Breast epithelium (tissue), 4 donors: ENCODE measurements at places on chromosomes 16 and 17. TPM values are rescaled to one million over a fixed set of nuclear protein-coding genes. Genes with fewer than 3 reads are reported as not detected.

Gene KRT25
- total RNA-seq: not detected

Gene FOXL1
- total RNA-seq: 0.16 TPM

Gene TBX4
- 0.80 TPM for total RNA-seq

- no peaks in the 10 kb centered on the region for H3K36me3 ChIP-seq
- no peaks in the 10 kb centered on the region for H3K27me3 ChIP-seq
- DNase-seq: peak; percentile 48
- H3K4me1 ChIP-seq: peaks cover 8% of the 10 kb centered on the region
Observed at GRCh38 chr17:40518401-40519088, 17.1 kb upstream of the TNS4 start.

DNA sequence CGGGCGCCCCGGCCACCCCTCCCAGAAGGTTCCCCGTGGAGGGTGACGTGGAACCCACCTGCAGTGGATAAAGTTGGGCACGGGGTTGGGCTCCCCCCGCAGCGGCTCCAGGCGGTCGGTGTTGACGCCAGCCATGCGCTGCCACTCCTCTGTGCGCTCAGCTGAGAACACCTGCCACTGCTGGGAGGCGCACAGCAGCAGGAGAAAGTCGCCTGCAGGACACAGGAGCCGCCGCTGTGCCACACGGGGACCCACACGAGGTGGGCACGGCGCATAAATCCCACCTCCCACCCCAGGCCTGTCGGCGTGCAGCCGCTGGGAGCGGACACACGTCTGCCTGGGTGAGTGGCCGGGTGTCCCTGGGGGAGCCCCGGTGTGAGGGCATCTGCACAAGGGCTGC lies 20.7 kb downstream of the CTU2 start:
- H3K4me1 ChIP-seq: no peaks in the 10 kb centered on the region
- H3K27ac ChIP-seq: no peak overlapping the region
- H3K4me3 ChIP-seq: no peak overlapping the region
- DNase-seq: no peak
- H3K36me3 ChIP-seq: no peaks in the 10 kb centered on the region

DNA sequence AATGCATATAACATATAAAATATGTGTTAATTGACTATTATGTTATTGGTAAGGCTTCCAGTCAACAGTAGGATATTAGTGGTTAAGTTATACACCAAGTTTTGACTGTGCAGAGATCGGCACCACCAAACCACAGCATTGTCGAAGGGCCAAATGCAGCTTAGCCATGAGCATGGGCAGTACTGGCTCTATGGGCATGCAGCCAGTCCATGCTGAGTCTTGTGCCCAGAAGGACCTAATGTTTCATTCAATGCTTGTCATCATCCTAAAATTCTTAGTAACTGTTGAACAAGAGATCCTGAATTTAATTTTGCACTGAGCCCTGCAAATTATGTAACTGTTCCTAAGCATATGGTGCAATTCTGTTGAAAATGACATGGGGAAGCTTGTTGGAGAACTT lies 233.4 kb upstream of the HS3ST3A1 start:
- H3K27me3 ChIP-seq: no peaks in the 10 kb centered on the region
- no peak overlapping the region for H3K4me3 ChIP-seq
- no peaks in the 10 kb centered on the region for H3K36me3 ChIP-seq
- no peak for DNase-seq

DNA sequence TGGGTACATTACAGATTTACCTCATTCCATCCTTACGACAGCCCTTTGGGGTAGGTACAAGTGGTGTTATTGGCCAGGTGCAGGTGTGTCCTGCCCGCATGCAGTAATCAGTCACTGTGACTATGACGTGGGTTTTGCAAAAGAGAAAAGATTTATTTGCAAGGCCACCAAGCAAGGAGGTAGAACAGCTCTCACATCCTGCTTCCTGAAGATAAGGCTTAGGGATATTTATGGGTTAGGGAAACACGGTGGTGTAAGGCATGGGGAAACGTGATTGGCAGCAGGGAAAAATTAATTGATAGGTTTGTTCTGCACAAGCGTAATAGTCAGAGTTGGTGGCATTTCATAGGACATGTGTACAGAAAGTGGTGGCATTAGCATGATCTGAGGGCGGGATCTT lies 214.8 kb downstream of the PARN start:
- no peak overlapping the region for H3K4me3 ChIP-seq
- H3K27me3 ChIP-seq: no peaks in the 10 kb centered on the region
- no peaks in the 10 kb centered on the region for H3K4me1 ChIP-seq
- H3K36me3 ChIP-seq: no peaks in the 10 kb centered on the region

GRCh38 chr16:72210072-72210471 lies 38.1 kb upstream of the PMFBP1 start:
- H3K27ac ChIP-seq: no peak overlapping the region
- no peaks in the 10 kb centered on the region for H3K4me1 ChIP-seq
- no peak overlapping the region for H3K4me3 ChIP-seq
- H3K27me3 ChIP-seq: no peaks in the 10 kb centered on the region
- H3K36me3 ChIP-seq: no peaks in the 10 kb centered on the region
- no peak for DNase-seq

GRCh38 chr16:5971924-5972323 lies 874.3 kb upstream of the EEF2KMT start:
- H3K4me3 ChIP-seq: no peak overlapping the region
- DNase-seq: no peak
- no peak overlapping the region for H3K27ac ChIP-seq
- H3K36me3 ChIP-seq: no peaks in the 10 kb centered on the region
- H3K4me1 ChIP-seq: no peaks in the 10 kb centered on the region

DNA sequence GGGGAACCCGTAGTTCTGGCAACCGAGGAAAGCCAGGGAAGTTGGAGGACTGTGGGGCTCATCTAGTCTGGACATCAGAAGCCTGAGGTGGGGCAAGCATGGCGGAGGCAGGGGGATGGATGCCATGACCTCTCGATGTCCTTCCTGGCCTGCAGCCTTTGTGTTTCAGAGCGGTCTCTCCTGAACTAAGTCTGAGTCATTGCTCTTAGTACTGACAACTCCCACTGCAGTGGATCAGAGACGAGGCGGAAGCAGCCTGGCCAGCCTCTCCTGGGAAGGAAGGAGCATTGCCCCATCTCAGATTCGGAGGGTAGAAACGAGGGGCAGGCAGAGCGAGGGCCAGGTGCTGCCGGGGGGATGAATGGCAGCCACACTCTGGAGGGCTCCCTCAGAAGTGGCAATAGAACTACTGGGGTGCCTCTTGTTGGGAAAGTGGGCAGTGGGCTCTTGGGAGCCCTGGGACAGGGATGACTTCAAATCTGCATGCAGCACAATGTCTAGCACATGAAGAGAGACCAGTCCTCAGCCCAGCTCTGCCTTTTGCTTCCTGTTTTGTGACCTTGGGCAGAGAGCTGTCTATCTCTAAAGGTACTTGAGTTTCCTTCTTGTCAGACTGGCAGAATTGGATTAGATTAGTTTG lies 3.6 kb upstream of the STAC2 start:
- peak overlapping the region; percentile 71 for H3K27ac ChIP-seq
- no peaks in the 10 kb centered on the region for H3K36me3 ChIP-seq
- peaks cover 7% of the 10 kb centered on the region for H3K27me3 ChIP-seq
- H3K4me3 ChIP-seq: peak overlapping the region; percentile 15
- peaks cover 12% of the 10 kb centered on the region for H3K4me1 ChIP-seq

GRCh38 chr17:22600644-22601298 lies 908.4 kb downstream of the KCNJ18 start:
- H3K27ac ChIP-seq: no peak overlapping the region
- no peaks in the 10 kb centered on the region for H3K4me1 ChIP-seq
- no peak overlapping the region for H3K4me3 ChIP-seq
- no peak for DNase-seq
- no peaks in the 10 kb centered on the region for H3K27me3 ChIP-seq

- H3K4me1 ChIP-seq: peaks cover 9% of the 10 kb centered on the region
- no peak for DNase-seq
- no peaks in the 10 kb centered on the region for H3K27me3 ChIP-seq
- H3K4me3 ChIP-seq: no peak overlapping the region
Observed at GRCh38 chr17:77491921-77492445, 351.2 kb downstream of the SEC14L1 start.

- H3K36me3 ChIP-seq: no peaks in the 10 kb centered on the region
- H3K27me3 ChIP-seq: peaks cover 10% of the 10 kb centered on the region
- peak within 1 kb of the TSS; percentile 73 for H3K4me3 ChIP-seq
- DNase-seq: peak; percentile 55
- peak within 1 kb of the TSS; percentile 73 for H3K27ac ChIP-seq
Observed at GRCh38 chr16:29899516-29900101, at the start of gene SEZ6L2. Gene SEZ6L2 (minus strand): TSS chr16:29899550. CDS start chr16:29899019, 531 bp downstream.

- H3K36me3 ChIP-seq: no peaks in the 10 kb centered on the region
- H3K27me3 ChIP-seq: no peaks in the 10 kb centered on the region
- peak overlapping the region; percentile 87 for H3K4me3 ChIP-seq
- DNase-seq: no peak
Observed at GRCh38 chr17:10698096-10698818, 863 bp downstream of the ADPRM start.

DNA sequence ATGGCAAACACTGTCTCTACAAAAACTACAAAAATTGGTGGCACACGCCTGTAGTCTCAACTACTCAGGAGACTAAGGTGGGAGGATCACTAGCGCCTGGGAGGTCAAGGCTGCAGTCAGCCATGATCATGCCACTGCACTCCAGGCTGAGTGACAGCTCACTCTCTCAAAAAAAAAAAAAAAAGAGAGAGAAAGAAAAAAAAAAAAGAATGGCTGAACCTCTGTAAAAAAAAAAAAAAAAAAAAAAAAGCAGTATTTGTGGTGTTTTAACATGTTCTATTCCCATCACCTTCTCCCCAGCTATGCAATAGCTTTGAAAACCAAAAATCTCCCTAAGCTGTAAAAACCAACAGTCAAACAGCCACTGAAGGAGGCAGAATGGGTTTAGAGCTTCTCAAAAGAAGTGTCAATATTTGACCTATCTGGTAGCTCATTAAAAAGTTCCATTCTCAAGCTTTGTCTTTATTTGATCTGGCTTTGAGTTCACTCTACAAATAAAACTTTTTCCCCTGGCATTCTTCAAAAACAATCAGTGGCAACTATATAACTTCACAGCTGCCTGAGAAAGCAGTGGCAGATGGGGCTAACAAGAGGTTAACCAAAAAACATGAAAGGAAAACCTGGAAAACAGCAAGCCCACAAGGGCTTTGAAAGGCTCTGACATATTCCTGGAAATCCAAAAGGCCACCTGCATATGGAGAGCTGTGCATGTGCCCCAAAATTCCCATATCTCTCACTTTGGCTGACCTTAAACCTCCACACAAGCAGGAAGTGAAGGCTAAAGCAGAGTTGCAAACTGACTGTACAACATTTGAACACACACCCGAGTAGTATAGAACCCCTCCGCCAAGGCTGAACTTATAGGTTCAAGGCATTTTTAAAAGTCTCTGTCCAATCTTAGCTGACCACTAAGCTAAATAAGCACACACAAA lies 36.0 kb downstream of the USP32 start:
- no peak for DNase-seq
- H3K4me3 ChIP-seq: no peak overlapping the region
- no peaks in the 10 kb centered on the region for H3K27me3 ChIP-seq
- no peaks in the 10 kb centered on the region for H3K4me1 ChIP-seq

GRCh38 chr17:55444471-55445441 lies 23.1 kb upstream of the MMD start:
- no peak overlapping the region for H3K27ac ChIP-seq
- no peaks in the 10 kb centered on the region for H3K27me3 ChIP-seq
- no peak for DNase-seq

GRCh38 chr17:59830007-59830630 lies 62.6 kb downstream of the TUBD1 start:
- no peak overlapping the region for H3K4me3 ChIP-seq
- H3K36me3 ChIP-seq: no peaks in the 10 kb centered on the region
- H3K27me3 ChIP-seq: no peaks in the 10 kb centered on the region
- peak overlapping the region; percentile 78 for H3K27ac ChIP-seq

DNA sequence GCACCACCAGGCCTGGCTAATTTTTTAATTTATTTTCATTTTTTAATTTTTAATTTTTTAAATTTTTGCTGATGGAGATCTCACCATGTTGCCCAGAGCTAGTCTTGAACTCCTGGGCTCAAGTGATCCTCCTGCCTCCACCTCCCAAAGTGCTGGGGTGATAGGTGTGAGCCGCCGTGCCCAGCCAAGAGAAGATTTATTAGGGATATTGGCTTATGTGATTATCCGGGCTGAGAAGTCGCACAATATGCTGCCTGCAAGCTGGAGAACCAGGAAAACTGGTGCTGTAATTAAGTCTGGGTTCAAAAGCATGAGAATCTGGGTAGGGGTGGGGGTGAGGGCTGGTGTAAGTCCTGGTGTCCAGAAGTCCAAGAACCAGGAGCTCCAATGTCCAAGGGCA lies 2.5 kb upstream of the C16orf90 start:
- no peaks in the 10 kb centered on the region for H3K36me3 ChIP-seq
- no peak for DNase-seq
- H3K4me1 ChIP-seq: no peaks in the 10 kb centered on the region
- no peaks in the 10 kb centered on the region for H3K27me3 ChIP-seq
- H3K27ac ChIP-seq: no peak overlapping the region

- no peaks in the 10 kb centered on the region for H3K27me3 ChIP-seq
- no peak overlapping the region for H3K4me3 ChIP-seq
- no peak overlapping the region for H3K27ac ChIP-seq
- no peak for DNase-seq
- no peaks in the 10 kb centered on the region for H3K4me1 ChIP-seq
Observed at GRCh38 chr16:17416461-17417311, 54.1 kb downstream of the XYLT1 start.

DNA sequence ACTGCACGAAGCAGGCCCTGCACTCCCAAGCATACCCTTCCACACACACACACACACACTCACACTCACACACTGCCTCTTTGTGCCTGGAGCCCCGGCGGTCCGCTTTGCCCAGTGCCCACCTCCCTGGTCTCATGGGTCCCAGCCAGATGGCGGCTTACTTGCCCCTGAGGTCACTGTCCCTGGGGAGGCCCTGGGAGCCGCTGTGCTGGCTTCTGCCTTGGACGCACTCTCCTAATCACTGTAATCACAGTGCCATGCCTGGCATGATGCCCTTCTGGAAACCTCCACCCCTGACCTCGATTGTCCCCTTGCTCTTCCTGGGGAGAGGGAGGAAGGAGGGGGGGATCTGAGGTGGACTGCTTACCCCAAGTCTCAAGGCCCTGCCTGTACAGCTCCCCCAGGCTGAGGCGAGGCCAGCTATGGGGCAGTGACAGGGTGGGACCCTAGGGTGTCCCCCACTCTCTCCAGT lies 36.0 kb downstream of the ARHGAP23 start:
- no peaks in the 10 kb centered on the region for H3K4me1 ChIP-seq
- peak overlapping the region; percentile 55 for H3K4me3 ChIP-seq
- no peaks in the 10 kb centered on the region for H3K27me3 ChIP-seq
- no peaks in the 10 kb centered on the region for H3K36me3 ChIP-seq
- peak overlapping the region; percentile 93 for H3K27ac ChIP-seq
- no peak for DNase-seq

DNA sequence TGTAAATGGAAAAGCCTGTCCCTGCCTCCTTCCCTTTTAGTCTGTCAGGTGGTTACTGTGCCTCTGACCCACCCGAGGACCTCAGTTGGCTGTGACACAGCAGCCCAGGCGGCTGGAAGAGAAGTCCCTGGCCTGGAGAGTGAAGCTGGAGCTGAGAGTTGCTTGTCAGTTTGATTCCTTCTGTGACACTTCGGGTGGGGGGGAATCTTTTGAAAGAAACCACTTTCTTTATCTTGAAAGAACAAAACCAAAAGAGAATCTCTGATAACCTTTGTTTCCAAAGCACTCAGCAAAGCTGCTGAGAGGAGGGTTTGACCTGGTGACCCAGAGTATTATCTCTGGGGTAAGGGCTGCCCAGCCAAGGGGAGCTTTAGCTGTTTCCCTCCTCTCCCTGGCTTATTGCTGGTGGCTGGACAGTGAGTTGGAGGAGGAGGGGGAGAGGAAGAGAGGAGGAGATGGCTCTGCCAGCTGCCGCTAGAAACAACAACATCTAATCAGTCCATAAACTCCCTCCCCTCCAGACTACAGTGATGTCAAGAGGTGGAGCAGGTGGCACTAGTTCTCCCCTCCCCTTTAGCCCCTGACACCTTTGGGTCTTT lies 34.0 kb downstream of the YPEL2 start:
- no peak overlapping the region for H3K4me3 ChIP-seq
- no peaks in the 10 kb centered on the region for H3K36me3 ChIP-seq
- H3K4me1 ChIP-seq: peaks cover 42% of the 10 kb centered on the region
- no peak for DNase-seq
